ENCODE measurements at places on chromosomes 6 and 20.

DNA sequence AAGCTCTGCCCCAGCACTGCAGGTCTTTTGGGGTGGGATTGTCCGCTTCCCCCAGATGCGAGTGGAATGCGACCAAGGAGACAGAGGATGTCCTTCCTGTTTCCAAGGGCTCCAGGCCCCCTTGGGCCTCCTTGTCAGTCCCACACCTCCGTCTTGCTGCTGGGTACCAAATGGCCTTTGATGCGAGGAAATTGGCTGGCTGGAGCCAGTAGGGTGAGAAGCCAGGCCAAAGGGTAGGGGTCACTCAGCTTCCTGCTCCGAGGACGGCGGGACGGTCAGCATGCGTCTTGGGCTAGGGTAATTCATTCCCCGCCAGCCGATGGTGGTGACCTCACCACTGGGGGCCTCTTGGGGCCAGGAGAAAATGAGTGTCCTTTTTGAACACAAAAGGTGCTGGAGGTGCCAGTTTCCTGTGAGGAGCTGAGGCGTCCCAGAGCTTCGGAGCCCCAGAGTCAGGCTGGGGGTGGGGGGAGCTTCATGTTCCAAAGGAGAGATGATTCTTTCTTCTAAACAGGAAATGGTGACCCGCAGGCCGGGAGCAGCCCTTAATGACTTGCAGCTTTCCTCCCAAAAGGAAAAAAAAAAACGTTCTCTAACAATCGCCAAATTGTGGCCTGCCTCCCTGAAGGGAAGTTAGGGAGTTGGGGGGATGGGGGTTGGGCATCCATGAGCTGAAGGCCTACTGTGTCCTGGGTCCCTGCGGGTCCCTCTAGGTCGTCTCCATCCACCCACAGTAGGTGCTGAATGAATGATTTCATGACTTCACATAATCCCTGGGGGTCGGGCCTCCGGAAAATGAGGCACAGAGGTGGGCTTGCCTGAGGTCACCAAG is 6.7 kb downstream of the SNAI1 start:
- peak; percentile 77 for DNase-seq

DNA sequence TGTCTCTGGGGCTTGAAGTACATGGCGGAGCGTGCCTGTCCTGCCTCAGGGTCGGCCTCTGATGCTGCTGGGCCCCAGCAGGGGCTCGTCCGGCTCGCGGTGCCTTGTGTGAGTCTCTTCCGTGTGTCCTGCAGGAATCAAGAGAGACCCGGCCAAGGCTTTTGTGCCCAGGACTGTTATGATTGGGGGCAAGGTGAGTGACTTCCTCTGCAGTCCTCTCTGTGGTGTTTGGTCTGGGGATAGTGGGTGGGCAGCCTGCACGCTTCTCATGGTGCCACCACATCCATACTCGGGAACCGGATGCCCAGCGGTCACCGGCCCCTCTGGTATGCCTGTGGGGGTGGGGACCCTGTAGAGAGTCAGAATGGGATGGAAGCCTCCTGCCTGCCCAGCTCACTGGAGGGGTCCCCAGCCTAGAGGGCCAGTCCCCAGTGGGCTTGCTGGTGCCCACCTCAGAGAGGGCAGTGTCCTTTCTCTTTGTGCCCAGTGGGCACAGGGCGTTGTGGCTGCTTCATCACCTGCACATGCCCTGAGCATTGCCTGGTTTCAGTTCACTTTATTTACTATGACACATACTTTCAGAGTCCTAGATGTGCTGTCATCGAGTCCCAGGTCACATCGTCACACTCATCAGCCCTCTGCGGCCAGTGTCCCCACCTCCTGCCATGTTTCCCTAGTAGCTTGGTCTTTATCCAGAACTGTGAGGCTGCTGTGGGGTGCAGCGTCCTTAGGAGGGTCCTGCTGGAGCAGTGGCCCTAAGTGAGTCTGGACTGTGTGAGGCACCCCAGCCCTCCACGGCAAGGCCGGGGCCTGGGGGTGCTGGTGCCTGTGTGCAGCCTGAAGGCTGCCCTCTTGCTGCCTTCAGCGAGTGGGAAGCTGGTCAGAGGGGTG is 40.7 kb downstream of the PYGB start:
- no peak for DNase-seq

DNA sequence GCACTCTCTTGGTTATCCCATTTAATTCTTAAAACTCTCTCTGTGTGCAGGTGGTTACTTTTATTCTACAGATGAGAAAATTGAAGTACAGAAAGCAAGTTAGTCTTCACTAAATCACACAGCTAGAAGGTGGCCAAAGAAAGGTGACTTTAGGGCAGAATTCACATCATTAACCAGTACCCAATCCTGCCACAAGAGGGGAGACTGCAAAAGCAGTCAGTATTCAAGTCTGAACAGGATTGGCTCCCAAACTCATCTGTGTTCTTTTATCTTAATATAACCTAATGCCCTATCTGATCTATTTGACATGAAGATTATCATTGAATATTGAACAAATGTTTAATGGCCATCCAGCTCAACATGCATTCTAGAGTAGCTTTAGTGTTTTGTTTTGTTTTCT is 225.3 kb upstream of the FAM83B start:
- no peak for DNase-seq

DNA sequence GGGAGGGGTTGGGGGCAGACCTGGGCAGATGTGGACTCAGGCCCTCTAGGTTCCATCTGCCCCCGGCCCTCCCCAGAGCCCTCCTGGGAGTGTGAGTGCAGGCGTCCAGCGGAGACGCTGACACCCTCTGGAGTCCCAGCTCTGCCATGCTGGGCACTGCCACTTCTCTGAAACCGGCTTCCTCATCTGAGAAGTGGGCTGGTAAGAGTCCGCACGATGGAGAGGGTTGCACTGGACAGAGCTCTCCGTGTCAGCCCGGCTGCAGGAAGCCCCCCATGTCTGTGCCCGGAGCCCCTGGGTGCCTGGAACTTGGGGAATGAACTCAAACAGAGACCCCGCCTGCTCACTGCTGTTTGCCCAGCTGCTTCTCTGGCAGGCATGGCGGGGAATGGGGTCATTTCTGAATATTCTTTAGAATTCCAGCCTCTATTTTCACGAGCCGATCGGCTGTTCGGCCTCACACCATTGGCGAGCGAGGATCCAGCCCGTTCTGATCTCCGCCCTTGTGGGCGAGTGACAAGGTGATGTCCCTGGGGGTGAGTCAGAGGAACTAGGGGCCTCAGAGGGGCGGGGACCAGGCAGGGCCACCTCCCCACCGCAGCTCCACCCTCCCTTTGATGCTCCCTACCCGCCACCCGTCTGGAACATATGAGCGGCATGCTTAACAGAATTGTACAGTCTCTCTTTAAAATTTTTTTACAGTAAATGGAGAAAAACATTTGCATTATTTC is 47.8 kb upstream of the GATA5 start:
- DNase-seq = no peak

DNA sequence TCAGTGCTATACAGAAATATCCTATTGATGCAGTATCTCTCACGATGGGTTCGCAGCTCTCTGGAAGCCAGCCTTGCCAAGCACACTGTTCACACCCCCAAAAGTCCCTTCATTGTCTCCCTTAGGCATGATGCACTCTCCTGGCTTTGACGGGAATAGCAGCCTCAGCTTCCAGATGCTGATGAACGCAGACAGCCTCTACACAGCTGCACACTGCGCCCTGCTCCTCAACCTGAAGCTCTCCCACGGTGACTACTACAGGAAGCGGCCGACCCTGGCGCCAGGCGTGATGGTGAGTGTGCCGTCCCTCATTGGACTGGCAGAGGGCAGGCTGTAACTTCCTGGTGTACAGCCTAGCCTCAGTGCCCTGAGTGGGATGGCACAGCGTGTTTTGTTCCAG is 60.0 kb upstream of the PBOV1 start:
- no peak for DNase-seq

DNA sequence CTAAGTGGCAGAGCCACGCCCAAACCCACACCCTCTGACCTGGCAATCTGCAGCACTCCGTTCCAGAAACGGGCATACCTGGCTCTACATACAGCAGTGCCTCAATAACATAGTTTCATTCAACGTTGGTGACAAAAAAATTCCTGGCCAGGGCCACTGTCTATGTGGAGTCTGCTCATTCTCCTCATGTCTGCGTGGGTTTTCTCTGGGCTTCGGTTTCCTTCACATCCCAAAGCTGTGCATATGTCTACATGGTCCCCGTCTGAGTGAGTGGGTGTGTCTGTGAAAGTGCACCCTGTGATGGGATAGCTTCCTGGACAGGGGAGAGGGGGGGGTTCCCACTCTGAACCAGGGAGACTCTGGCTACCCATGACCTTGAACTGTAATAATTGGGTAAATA is 2.1 kb downstream of the KIAA0319 start:
- no peak for DNase-seq

DNA sequence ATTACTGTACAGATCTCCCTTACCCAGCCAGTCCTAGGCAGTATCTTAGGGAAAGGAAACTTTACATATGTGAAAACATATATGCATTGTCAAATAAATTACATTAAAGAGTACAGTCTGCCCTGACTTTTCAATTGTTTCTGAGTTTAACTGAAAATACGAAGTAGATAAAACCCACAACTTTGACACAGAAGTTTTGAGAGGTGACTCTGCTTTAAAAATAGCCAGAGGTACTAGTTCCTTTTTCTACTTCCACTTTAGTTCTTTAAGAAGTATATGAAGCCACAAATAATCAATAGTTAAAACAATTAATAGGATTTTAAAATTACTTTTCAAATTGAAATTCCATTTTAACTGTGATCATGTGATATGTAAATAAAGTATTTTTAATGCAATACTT is 62.9 kb downstream of the BMP5 start:
- no peak for DNase-seq
